ENCODE measurements at places on chromosomes 3 and 15.

DNA sequence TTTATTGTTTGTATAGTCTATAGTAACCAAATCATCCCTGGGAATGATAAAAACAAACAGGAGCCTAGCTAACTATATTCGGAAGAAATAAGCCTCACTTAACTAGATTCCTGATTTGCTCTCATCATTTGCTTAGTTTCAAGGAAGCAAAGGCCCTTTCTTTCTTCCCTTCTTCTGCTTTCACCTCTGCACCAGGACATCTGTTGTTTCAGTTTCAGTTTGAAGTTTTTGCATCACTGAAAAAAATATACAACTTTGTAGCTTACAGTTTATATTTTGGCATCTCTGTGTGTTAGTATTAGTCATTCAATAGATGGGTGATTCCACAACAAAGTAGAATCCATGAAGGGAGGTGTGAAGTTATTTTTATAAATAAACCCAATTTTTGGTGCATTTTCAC is 113.6 kb upstream of the SNTN start:
- no peak for DNase-seq

DNA sequence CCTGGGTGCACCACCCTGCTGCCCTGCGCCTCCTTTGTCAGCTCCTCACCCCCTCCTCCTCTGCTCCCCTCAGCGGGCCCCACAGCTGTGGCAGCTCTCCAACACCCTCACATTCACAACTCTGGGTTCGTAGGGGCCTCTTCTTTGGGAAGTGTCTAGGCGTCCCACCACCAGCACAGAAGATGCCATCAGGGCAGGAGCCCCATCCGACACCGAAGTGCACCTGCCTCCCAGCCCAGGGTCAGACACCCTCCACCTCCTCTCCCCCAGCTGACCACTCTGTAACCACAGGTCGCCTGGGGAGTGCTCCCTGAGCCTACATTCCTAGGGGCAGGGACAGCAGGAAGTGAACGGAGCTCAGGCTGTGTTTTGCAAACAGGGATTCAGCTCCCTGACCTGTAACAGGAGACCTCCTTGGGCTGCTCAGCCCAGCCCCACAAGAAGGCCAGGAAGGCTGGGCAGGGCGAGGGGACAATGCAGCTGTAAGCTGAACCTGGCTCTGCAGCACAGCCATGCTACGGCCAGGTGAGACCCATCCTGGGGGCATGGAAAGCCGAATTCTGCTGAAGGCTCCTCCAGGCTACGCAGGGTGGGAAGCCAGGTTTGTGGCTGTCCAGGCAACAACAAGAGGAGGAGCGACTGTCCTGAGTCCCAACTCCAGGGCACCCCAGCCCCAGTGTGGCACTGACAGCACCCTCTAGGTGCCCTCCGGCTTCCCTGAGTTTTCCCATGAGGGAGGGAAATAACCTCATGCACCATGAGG is 269.0 kb downstream of the GOLGA6L6 start:
- DNase-seq = no peak

DNA sequence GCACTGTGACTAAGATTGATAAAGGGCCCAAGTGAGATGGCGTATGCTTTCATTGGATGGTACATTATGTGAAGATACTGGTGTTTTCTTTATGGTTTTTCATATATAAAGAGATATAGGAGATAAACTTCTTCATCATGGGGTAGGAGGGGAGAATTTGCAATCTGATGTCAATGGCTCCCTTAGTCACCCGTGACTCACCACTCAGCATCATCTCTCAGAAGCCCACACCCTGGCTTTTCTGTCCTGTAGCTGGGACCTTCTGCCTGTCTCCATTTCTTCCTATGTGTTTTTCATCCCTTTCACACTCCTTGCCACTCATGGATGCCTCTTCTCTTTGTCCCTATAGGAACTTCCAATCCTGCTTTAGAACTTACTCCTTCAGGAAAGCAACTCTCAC is 114.3 kb upstream of the SEMA6D start:
- no peak for DNase-seq

GRCh38 chr3:149010966-149011365 is 19.6 kb downstream of the GYG1 start:
- no peak for DNase-seq

DNA sequence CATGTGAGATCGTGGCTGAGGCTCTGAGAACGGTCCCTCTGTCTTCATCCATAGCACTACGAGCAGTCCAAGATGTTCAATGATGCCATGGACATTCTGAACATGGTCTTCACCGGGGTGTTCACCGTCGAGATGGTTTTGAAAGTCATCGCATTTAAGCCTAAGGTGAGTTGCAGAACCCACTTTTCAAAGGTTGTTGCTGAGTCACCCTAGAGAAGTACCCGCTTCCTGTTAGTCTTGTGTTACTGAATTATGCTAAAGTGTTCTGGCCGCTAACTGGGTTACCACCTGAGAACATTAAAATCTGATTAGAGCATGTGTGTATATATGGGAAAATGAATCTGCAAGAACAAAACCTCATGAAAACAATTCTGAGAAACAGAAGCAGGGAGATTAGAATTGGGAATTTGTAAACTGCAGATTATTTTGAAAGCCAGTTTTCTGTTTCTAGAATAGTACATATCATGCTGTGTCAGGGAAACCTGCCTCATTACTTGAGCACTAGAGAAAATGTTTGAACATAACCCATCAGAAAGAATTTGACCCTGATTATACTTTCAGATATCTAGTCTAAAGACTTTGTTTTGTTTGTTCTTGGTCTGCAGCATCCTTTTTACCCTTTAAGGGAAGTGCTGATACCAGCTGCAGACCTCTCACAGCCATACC is 92.6 kb downstream of the CHDH start:
- no peak for DNase-seq
